Large intestine (tissue), 12 donors: ENCODE measurements at places on chromosomes 16 and 17.

GRCh38 chr16:30722916-30723315, 23.9 kb downstream of the SRCAP start:
- no peak for DNase-seq

- peak; percentile 30 for DNase-seq
Measured at GRCh38 chr17:7439462-7440112, at the start of gene FGF11. Gene FGF11, plus strand, starts transcription at chr17:7439512. Its CDS starts 109 bp downstream, at chr17:7439621.

- DNase-seq, result peak; percentile 62
Measured at GRCh38 chr16:1812732-1813163, 13.9 kb downstream of the HAGH start.

GRCh38 chr17:37406635-37407461, at the start of the genes ACACA and TADA2A:
Gene ACACA, minus strand, starts transcription at chr17:37406836. Its CDS starts 537 bp downstream, at chr17:37406299.
Gene TADA2A, plus strand, starts transcription at chr17:37406886. Its CDS starts 4,480 bp downstream, at chr17:37411366.
- DNase-seq, result peak; percentile 91

DNA sequence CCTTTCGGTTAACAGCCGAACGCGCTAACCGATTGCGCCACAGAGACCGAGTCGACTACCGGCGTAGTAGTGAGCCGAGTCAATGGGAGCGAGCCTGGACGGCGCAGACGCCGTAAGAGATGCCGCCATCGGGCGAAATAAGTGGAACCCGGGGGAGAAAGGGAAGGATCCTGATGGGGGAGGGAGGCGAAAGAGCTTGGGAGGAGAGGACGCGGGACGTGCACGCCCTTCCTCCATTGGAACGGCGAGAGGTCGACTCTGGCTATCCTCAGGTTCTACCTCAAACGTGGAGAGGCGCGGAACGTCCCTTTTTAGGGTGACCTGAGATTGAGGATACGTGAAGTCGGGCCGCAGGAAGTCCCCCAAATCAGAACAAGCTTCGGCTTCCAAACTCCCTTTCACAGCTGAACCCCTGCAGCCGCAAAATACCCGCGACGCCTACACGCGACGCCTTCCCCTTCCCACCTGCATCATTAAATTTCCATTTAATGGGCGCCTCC, 683 bp upstream of the PSMB3 start:
- DNase-seq, result peak; percentile 87

- no peak for DNase-seq
Measured at GRCh38 chr17:17426184-17426583, 50.6 kb upstream of the MED9 start.

DNA sequence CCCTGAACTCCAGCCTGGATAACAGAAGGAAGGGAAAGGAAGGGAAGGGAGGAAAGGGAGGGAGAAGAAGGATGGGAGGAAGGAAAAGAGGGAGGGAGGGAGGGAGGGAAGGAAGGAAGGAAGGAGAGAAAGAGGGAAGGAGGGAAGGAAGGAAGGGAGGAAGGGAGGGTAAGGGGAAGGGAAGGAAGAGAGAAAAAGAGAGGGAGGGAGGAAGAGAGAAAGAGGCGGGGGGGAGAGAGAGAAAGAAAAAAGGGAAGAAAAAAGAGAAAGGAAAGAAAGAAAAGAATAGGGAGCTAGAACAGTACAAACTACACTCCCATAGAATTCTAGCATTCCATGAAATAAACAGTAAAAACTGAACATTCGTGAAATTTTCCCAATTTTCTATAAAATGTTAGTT, 23.1 kb upstream of the TRIM37 start:
- DNase-seq, result no peak

GRCh38 chr16:83539736-83540490, 267.9 kb upstream of the HSBP1 start:
- DNase-seq, result no peak

DNA sequence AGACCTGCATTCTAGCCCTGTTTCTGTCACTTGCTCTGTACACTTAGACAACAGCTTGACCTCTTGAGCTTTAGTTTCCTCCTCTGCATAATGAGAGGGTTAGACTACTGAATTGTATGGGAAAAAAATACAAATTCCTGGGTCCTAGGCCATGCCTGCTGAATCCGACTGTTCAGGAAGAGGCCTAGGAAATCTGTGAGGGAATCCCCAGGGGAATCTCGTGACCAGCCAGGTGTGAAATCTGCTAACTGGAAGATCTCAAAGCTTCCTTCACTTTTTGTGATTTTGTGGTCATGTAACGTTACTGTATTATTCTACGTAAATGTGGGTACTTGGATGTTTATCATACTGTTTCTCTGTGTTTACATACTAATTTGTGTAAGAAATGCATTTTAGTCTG, 58.2 kb downstream of the CYLD start:
- no peak for DNase-seq

- no peak for DNase-seq
Measured at GRCh38 chr17:37274461-37274860, 101.3 kb upstream of the C17orf78 start.

GRCh38 chr17:55480631-55481315, 30.5 kb downstream of the SMIM36 start:
- no peak for DNase-seq

DNA sequence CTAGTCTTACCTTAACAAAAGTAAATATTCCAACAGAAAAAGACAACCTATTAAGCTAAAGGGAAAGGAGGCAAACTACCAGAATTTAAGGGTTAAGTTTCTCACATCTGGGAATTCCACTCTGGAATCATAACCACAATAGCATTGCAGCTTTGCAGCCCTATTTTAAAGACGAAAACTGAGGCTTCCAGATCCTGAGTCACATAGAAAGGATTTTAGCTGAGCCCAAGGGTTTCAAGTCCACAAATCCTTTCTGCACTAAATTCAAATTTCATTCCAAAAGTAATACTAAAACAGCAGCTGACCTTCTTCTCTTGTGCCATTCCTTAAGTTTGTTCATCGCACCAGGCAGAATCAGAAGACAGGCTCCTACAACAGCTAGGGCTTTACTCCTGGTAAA, 17.8 kb downstream of the XYLT1 start:
- no peak for DNase-seq
